Bronchial smooth muscle cell (primary cell): ENCODE measurements at places on chromosomes 12 and 14. TPM values are rescaled to one million over a fixed set of nuclear protein-coding genes. Genes with fewer than 3 reads are reported as not detected.

The COX8C gene
- not detected in 2 replicates for total RNA-seq

The KLHDC1 gene
- 6.5 and 9.0 TPM in 2 replicates for total RNA-seq

The PLCZ1 gene
- total RNA-seq = not detected in 2 replicates

The TAS2R42 gene
- not detected in 2 replicates for total RNA-seq

The CEP290 gene
- 4.1 and 8.4 TPM in 2 replicates for total RNA-seq

The ERC1 gene
- 30.4 and 30.7 TPM in 2 replicates for total RNA-seq

The KRT2 gene
- total RNA-seq = not detected in 2 replicates
